ENCODE measurements at places on chromosomes 6 and 20.
A peak's percentile ranks its signal among the peaks of the same experiment; 100 is the strongest.

DNA sequence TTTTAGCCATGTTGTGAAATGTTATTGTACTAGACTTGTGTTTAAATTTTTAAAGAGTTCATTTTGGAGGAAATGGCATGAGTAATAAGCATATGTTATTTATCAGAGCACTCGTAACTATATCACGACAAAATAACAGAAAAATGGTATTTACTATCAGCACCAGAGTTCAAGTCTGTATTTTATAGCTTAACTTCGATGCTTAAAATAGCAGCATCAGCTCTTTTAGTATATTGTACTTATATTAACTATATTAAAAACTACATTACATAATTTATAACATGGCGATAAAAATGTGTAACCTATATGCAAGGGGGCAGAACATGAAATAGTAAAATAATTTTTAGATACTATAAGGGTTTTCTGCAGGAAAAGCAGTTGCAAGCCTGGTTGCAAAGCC is 52.9 kb downstream of the ABRACL start:
- no peak for DNase-seq

DNA sequence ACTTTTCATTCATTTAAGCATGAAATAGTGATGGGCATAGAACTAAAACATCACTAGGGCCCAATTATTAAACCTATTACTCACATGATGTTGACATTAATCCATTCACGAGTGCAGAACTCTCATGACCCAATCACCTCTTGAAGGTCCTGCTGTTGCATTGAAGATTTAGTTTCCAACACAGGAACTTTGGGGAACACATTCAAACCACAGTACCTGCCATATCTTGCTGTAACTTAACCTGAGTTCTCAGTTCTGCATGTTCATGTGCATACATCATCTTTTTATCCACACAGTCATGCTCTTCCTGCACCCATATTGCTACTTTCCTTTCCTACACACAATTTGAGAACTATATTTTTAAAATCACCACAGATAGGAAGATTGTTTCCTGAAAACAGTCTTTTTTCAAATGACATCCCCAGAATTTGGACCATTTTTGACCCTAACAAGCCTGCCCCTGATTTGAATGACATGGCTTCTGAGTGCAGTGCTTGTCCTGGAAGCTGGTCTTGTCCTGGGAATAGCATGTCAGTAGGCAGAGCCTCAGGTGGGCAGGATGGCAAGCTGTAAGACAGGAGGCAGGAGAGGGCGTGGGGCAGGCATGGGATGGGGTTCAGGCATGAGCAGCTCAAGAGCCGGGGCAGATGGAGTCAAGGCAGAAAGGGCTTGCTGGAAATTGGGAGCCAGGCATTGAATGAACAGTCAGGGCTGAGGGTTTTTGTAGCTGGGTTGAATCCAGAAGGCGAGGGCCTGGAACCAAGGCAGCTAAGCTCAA is 49.2 kb upstream of the FOXC1 start:
- DNase-seq, result no peak

DNA sequence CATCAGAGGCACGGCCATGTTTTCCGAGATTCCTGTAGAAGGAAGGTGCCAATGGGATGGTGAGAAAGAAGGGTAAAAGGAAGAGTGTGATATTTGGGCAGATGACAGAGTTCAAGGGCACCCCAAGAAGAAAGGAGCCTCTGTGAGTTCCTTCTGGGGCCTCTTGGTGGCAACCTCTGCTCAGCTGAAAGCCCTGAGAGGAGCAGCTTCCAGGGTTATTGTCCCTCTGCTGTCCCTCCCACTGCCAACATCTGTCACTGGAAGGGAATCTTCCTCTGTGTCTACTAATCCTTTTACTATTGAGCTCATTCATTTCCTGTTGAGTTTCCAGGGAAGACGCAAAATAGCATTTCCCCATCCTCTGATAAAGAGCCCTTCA is 40.0 kb upstream of the KCNK16 start:
- DNase-seq, result no peak

- no peak for DNase-seq
These were observed 256.8 kb downstream of the SYNE1 start for GRCh38 chr6:152380351-152380767.

DNA sequence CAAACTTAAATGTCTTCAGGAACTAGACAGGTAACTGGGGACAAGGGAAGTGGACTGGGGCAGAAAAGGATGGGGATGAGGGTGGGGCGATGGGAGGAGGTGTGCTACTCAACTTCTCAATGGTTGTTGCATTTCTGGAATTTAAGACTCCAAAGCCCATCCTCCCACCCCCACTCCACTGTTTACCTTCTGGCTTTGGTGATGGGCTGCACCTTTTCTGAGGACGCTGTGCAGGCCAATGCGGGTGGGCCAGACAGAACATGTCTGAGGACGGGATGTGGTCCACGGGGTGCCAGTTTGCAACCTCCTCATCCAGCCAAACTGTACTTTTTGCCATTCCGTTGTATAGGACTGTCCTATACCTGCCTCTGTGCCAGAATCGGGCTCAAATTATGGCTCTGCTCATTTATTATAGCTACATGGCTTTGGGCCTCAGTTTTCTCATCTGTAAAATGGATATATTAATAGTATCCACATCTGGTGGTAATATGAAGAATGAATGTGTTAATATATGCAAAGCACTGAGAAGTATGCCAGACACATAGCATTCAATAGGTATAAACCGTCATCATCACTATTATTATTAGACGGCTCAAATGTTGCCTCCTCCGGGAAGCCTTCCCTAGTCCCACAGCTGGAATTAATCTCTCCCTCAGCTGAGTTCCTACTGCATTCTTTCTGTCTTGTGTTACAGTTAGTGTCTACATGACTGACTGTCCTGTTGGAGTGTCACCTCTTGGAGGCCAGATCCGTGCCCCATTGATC is 31.0 kb upstream of the VEGFA start:
- no peak for DNase-seq

- DNase-seq, result no peak
These were observed 6.3 kb upstream of the SIRPG start for GRCh38 chr20:1663917-1664316.

DNA sequence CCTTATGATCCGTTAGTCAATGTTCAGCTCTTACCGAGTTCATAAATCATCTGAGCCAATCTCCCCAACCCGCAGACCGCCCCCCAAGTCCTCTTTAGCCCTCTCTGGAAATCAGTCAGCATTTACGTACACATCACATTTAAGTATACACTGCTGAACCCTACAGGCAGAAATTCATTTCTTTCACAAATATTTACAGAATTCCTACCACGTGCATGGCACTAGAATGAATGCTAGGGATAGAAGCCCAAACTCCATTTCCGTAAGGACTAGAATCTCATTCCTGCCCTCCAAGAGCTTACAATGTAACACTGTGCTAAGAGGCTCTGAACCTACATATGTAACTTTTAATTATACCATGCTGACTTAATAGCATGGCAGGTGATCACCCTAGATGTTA is 1.8 kb downstream of the OSER1 start:
- no peak for DNase-seq

GRCh38 chr6:64255000-64255399 is 619.4 kb downstream of the PHF3 start:
- no peak for DNase-seq

GRCh38 chr6:42831237-42831636 is 48.2 kb upstream of the RPL7L1 start:
- DNase-seq, result no peak

- DNase-seq, result no peak
These were observed 45.1 kb downstream of the OR2B6 start for GRCh38 chr6:28002161-28002560.

- peak; percentile 92 for DNase-seq
These were observed 119.7 kb upstream of the ZNF184 start for GRCh38 chr6:27592481-27593199.

- no peak for DNase-seq
These were observed 51.9 kb upstream of the MRPS10 start for GRCh38 chr6:42269553-42269952.

All from H1 (cell line).